ENCODE measurements at places on chromosomes 6 and 20.
A peak's percentile ranks its signal among the peaks of the same experiment; 100 is the strongest.

GRCh38 chr6:52538252-52538900 is 38.5 kb downstream of the TRAM2 start:
- peak; percentile 87 for DNase-seq

- DNase-seq = no peak
Observed at GRCh38 chr6:2861060-2861821, 19.6 kb upstream of the SERPINB1 start.

GRCh38 chr20:43538878-43539700 is 19.7 kb upstream of the SGK2 start:
- DNase-seq = no peak

DNA sequence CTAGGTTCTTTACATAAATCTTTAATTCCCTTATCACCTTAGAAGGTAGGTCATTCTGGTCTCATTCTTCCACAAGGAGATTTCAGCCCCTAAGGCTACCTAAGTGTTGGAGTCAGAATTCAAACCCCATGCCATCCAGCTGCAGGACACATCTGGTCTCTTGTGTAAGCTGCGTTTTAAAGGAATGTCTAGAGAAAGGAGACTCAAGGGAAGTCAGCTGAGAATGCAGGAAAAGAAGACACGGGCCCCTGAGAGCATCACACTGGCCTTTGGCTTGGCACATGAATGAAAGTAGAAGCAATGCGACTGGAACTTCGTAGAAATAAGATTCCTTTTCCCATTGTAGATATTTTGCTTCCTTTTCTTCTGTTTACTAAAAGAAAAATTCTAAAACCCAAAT is 76.7 kb upstream of the SYNJ2 start:
- no peak for DNase-seq

DNA sequence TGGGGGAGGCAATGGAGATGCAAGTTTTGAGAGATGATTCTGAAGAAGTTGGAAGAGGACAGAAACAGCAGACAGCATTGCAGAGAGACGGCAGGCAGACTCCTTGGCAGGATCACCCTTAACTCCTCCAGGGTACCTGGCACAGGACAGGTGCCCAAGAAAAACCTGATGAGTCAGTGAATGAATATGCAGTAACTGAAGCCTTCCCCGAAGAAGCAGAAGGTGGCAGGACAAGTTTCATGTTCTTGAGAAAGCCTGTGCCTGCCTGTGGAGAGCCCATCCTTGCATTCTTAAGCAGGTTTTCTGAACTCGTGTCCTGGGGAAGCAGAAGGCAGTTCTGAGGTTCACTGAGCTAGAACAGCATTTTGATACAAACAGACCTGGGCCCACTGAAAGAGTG is 79.6 kb upstream of the SASH1 start:
- no peak for DNase-seq

All from A172 (cell line).